ENCODE measurements at places on chromosomes 2 and 18.

- no peak for DNase-seq
Observed at GRCh38 chr2:9030190-9030589, 26.7 kb upstream of the MBOAT2 start.

- DNase-seq, result no peak
Observed at GRCh38 chr18:75247611-75248421, 37.2 kb downstream of the TSHZ1 start.

- no peak for DNase-seq
Observed at GRCh38 chr18:62118328-62118727, 68.5 kb downstream of the PIGN start.

DNA sequence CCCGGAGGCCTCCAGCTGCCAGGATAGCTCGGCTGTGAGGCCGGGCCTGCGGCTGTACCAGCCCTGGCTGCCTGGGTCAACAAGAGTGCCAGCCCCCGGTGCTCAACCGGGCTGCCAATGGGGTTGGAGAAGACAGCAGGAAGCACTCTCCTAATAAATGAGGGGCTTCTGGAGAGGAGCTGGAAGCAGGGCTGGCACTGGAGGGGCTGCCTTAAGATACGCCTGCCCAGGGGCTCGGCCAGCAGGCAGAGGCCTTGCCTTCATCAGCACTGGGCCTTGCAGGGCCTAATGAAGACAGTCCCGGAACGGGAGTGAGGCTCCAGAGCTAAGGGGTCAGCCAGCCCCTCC, 73.6 kb downstream of the TEX51 start:
- DNase-seq, result no peak

DNA sequence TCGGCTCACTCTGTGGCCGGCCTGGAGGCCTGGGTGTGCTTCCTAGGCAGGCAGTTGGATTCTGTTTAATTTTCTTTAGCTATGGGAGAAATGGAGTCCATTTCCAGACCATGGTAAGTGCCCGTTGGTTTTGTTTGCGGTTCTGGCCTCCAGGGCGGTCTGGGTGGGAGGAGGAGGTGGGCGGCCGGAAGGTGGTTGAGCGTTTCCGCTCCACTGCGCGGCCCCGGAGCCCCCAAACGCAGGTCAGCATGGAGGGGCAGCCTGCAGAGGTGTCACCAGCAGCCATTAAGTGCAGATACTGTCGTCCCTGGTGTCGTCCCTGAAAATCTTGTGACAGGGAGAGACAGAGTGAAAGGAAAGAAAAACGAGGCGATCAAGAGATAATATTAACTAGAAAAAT, 303.9 kb downstream of the GBX2 start:
- DNase-seq, result no peak

- DNase-seq, result no peak
Observed at GRCh38 chr2:220192994-220193753, 565.7 kb downstream of the SLC4A3 start.

DNA sequence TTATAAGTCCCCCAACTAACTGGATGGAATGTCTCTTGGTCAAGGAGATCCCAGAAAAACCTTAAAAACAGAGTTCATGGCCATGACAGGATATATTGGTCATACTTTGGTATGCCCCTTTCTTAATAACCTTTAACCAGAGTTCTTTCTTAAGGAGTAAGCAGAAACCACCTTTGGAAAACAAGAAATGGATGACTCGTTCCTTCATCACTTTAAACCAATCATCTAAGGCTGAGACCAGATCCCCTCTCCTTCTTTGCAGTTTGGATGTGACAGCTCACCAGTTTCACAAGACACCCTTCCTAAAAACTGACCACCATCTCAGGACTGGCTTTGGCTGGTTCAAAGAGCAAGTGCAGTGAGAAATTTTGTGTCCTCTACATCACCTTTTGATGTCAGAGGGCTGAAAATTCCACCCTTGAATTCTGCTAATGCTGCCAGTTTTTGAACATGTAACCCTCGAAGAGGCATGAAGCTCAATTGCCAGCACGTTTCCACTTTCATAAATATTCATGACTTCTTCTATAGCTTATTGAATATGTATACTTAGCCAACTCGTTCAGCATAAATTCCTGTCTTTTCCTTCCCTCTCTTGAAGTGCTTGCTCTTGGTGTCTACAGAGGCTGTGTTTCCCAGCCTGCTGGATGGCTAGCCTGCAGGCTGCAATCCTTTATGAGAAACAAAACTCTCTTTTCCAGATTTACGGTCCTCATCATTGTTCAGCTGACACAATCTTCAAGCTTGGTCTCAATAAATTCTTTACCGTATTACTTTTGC, 1323.5 kb upstream of the TMEFF2 start:
- DNase-seq, result no peak
